ENCODE measurements at places on chromosomes 13 and 19.

GRCh38 chr19:27885359-27885758 is 1327.6 kb downstream of the UQCRFS1 start:
- DNase-seq, result no peak

GRCh38 chr13:80707000-80707983 is 366.4 kb upstream of the SPRY2 start:
- no peak for DNase-seq

DNA sequence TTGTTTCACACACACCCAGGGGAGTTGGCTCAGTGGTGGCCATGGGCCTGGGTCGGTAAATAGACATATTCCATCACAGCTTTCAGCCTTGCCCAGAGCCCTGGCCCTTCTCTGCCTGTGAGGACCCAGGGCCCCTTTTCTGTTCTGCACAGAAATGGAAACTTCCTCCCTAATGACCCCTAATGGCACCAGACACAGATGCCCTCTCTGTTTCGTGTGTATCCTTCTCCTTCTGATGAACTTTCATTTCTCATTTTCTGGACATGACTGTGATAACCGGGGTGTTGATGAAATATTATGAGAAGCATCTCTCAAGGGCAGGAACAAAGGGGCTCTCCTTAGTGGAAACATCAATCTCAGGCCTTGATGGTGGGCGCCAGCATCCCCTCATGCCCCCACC is 12.8 kb downstream of the LILRA1 start:
- no peak for DNase-seq

DNA sequence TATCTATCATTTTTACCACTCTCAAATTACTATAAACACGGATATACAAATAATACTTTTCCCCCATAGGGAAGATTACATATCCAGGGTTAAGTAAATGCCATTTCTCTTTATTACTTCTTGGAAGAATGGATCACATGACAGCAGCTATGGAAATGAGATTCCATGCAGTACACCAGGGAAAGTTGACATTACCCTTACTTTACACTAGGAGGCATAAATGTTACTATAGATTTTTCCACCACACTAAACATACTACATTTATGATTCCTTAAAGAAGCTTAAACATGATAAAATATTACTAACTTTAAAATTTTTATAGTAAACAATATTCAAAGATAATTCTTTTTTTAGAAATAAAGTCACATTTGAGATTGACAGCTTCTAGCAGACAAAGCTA is 611.4 kb downstream of the PCDH9 start:
- peak; percentile 20 for DNase-seq

DNA sequence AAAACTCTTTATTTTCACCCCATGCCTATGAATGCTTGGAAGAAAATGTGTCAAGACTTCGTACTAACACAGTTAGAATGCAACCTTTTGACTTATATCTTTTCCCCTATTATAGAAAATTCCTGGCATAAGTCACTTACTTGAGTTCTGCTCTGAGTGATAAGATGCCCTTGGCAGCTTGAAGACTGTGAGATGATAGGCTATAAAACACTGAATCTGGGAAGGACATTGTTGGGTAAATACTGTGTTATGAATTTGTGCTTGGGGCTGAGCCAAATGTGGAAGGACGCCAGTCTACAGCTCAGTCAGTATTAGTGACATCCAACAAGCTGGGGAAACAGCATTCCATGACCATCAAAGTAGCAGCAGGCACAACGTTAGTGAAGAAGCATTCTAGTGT is 368.0 kb upstream of the SGCG start:
- no peak for DNase-seq
